ENCODE measurements at places on chromosomes 5 and 9.

DNA sequence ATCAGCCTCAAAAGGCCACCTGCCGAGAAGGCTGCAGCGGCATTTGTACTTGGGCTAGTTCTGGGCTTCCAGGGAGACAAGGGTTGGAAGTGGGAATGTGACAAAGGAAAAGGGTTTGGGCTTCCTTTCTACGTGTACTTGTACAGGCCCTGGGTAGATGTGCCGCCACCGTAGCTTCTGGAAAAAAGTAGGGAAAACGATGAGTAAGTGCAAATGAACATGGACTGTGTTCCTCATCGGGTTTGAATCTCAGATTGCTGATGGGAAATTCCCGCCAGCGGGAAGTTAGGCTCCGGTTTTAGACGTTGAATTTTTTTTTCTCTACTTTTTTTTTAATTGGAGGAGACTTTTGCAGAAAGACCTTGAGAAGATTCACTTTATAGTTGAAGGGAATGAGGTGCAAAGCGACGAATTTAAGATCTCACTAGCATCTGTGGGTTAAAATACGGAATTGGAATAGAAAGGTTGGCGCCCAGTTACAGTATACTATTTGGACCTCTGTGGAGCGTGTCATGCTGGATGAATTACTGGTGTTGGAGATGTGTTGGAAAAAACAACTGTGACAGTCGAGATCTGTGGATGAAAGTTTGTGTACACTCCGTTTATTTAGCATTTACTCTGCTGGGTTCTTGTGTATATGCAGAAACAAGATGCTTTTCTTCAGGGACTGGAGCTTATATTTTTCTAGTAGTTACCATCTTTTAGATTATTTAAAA lies 1.2 kb downstream of the G3BP1 start:
- DNase-seq, result peak; percentile 31

DNA sequence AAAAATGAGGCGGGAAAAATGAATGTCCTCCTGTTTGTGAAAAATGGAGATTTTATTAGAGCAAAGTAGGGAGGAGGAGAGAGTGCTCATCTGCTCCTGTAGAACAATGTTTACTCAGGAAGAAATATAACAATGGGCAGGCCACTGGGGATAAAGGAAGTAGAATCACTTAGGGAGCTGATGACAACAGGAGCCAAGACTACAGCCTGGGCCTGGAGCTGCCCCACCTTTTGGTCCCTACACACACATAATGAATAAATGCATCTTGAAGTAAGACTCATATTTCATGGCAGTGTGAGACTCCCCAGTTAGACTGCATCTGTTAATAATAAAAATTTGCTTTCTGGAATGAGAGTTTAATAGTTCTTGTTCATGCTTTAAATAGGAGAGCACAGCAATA lies 1939.8 kb downstream of the EFNA5 start:
- no peak for DNase-seq

- no peak for DNase-seq
These were observed 1106.0 kb downstream of the TAF11L14 start for GRCh38 chr5:18740301-18740700.

DNA sequence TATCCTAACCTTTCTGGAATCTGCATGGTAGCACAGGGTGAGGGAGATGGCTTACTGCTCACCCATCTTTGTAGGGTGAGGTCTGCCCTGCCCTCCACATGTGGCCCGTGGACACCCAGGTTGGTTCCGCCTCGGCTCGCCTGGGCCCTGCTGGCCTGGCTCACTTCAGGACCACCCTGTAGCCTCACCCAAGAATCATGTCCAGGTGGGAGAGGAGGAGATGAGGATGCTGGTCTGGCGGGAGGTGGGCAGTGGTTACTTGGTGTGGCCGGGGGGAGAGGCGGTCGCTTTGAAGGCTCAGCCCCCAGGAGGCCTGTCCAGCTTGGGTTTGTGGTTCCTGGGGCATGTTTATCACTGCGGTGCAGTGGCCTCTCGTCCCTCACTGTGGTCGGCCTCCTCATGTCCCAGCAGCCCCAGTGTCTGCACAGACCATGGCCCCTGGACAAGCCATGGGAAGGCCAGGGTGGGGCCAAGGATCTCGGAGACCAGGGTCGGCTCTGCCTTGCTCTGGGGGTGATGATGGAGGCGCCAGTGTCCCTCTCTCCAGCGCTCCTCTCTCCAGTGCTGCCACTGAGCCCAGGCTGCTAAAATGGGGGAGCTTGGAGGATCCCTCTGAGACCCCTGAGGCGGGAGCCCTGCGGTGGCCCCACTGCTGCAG lies 4.6 kb downstream of the OBP2B start:
- no peak for DNase-seq

DNA sequence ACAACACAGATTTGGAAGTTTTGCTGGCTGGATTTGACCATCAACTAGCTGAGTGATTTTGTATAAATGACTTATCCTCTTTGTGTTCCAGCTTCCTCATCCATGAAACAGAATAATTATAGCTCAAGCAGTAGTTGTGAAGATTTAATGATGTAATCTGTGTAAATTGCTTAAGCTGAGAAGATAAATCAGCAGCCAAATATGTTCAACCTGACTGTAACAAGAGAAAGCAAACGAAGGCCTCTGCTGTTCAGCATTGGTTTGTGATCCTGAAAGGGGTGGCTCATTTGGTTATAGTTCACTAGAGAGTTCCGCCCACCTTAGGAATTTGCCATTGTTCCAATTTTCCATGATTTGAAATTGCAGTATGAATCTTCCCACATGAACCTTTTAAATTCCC lies 75.7 kb upstream of the CCDC112 start:
- peak; percentile 67 for DNase-seq

DNA sequence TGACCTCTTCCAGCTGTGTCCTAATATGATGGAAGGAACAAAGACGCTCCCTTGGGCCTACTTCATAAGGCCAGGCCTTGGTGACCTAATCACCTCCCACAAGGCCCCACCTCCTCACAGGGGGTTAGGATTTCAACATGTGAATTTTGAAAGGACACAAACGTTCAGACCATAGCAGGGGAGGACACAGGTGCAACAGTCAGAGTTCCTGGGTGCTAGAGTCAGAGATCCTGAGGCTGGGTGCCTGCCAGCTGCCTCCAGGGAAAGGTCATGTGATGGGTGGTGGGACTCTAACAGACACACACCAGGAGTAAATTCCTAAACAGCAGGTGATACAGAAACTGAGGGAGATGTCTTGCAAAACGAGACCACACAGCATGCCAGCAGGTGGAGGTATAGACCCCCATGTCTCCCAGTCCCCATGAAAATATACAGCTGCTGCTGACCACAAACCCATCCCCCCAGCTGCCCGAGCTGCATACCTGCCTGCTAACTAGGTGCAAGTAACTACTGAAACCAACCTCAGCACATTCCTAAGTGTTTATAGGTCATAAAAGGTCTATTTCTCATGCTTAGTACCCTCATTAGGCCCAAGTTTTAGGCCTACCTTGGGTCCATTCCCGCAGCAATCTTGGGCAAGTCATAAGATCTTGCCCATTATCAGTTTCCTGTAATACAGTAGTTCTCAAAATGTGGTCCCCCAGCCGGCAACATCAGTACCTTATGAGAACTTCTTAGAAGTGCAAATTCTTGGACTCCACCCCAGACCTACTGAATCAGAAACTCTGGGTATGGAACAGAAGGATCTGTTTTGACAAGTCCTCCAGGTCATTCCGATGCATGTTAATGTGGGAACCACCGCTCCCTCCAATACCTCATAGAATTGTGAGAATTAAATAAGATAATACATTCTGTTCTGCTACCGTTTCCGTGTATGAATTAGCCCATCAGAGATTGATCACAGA lies 245.3 kb downstream of the ENC1 start:
- peak; percentile 81 for DNase-seq

GRCh38 chr5:78855026-78855425 lies 130.1 kb downstream of the ARSB start:
- no peak for DNase-seq

GRCh38 chr5:37668524-37669047 lies 171.3 kb downstream of the GDNF start:
- peak; percentile 93 for DNase-seq

- DNase-seq, result no peak
These were observed 63.3 kb downstream of the LIX1 start for GRCh38 chr5:97078958-97079743.

- no peak for DNase-seq
These were observed 190.5 kb downstream of the TTLL11 start for GRCh38 chr9:121902461-121903135.

- no peak for DNase-seq
These were observed 219.2 kb upstream of the MAP3K1 start for GRCh38 chr5:56596155-56596554.

DNA sequence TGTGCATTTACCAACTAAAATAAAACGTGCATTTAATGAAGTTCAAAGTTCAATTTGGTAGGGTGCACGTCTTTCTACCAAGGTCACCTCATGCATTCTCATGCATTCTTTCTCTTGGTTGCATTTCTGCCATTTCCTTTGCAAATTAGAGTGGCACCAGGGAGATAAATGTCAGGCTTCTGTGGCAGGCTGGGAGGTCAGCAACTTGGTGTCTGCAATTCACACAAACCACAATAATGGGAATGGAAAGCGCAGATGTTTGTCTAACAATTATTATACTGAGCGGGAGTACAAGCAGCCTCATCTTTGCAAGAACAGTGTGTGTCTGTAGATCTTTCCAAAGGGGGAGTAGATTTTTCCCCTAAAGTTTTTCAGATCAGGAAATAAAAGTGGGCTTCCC lies 411.7 kb downstream of the DMRT2 start:
- no peak for DNase-seq

- DNase-seq, result no peak
These were observed 4.7 kb upstream of the CPEB4 start for GRCh38 chr5:173883347-173883924.

GRCh38 chr5:157761690-157762621 lies 18.4 kb downstream of the LSM11 start:
- peak; percentile 81 for DNase-seq

GRCh38 chr9:120801441-120801840 lies 8.2 kb upstream of the FBXW2 start:
- DNase-seq, result no peak

DNA sequence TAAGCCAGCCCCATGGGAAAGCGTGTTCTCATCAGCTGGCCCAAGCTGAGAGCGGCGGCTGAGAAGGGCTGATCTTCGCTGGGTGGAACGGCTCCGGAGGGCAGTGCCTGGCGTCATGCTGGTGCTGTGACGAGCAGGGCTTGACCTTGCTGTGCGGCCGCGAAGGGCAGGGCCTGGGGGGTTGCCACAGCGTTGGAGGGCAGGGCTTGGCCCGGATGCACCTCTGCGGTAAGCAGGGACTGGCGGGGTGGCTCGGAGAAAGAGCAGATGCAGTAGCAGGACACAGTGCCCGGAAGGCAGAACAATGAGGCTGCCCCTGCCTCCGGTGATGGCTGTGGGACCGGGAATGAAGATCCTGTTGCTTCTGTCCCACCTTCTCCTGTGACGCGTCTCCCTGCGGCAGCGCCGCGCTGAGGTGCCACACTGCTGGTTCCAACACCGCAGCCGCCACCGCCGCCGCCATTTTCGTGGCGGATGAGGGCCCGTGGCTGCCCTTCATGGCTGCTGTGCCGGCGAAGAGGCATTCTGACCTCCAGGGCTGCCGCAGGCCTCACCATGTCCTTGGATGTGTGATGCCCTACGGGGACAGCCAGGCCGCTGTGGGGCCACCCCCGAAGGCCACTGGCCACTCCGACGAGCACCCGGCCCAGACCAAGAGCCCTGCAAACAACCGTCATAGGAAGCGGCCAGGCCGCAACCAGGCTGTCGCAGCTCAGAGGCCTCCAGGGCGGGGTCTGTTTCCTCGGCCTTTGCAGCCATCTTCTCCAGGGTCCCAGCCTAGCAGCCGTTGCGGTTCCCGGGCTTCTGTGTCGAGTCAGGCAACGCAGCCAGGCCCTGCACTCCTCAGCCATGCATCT lies 890.5 kb upstream of the CTNND2 start:
- DNase-seq, result no peak

GRCh38 chr9:37286530-37287175 lies 135.8 kb upstream of the GRHPR start:
- no peak for DNase-seq

- no peak for DNase-seq
These were observed 26.3 kb upstream of the TNPO1 start for GRCh38 chr5:72790186-72790585.

- DNase-seq, result no peak
These were observed 101.8 kb upstream of the TAF11L2 start for GRCh38 chr5:17396247-17396646.

DNA sequence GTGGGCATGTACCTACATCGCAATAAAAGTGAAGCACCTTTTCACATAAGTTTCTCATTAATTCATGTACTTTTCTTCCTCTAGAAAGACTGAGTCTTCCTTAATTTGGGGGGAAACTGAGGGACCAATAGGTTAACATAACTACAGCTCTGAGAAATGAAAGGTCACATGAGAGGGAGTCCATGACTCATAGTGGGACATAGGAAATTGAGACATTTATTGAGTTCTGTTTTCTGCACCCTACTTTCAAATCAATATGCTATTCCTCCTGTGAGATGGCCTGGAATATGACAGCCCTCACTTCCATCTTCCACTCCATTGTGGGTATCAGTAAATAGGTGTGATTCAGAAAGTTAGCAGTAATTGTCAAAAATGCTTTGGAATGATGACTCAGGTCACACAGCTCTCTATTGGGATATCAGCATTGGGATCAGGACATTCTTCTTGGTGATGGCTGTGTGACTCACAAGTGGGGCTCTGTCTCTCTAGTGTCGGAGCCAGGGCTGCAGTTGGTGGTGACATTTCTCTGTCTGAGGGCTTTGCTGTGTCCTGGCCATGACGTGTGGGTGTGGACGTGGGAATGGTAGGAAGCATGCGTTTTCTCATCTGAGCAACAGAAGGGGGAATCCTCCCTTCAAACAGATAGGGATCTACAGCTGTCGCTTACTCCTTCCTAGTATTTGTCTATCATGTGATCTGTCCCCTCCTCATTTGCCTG lies 125.0 kb downstream of the TRIO start:
- peak; percentile 75 for DNase-seq

GRCh38 chr9:133750982-133751649 lies 13.0 kb upstream of the SARDH start:
- no peak for DNase-seq

GRCh38 chr5:175444060-175444904 lies at the start of gene DRD1:
Gene DRD1 (minus strand): TSS chr5:175444182. CDS start chr5:175443099, 1,083 bp downstream.
- DNase-seq, result no peak

- DNase-seq, result no peak
These were observed 344.8 kb downstream of the ZNF608 start for GRCh38 chr5:124401476-124402143.

DNA sequence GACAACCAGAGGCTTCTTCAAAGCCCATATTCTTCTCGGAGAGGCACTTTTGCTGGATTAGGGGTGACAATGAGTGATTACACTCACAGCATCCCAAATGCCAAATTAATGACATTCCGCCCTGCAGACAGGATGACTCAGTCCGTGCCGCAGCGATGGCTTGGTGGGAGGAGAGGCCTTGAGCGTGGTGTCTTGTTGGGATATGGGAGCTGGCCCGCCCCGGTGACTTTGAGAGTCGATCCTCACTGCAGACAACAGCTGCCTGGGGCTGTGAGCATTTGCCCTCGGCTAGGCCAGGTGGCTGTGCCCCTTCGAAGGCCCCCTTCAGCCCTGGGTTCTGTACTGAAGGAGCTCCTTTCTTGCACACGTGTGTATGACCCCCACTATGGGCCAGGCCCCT lies 29.8 kb downstream of the OLFM1 start:
- no peak for DNase-seq
